ENCODE measurements at places on chromosomes 16 and 17.

DNA sequence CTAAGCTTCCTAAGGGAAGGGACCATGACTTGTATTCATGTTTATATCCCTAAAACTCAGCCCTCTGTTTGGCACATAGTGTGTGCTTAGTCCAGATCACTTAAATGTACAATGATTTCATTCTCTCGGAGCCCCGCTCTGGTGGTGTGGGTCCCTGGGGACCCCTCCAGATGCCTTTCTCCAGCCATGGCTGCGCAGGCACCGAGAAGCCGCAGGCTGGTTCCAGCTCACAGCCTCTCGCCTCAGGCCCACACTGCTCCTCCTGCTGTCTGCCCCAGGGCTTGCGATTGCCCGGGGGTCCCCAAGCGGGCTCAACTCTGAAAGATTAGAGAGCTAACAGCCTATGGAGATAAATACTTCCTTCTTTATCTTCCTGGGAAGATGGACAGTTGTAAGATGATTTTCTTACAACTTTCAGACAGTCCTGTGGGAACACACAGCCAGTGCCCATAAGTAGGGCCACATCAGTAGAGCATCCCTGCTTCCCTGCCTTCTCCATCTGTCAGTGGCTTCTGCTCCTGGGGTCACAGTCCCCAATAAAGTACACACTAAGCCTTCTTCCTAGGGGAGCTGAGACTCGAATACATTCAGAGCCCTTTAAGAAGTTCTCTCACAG lies 66.2 kb downstream of the CENPV start:
- no peak for DNase-seq

- DNase-seq, result no peak
Observed at GRCh38 chr17:39614545-39615157, 6.9 kb upstream of the NEUROD2 start.

- DNase-seq, result no peak
Observed at GRCh38 chr17:49680314-49680713, 2.4 kb upstream of the SPOP start.

DNA sequence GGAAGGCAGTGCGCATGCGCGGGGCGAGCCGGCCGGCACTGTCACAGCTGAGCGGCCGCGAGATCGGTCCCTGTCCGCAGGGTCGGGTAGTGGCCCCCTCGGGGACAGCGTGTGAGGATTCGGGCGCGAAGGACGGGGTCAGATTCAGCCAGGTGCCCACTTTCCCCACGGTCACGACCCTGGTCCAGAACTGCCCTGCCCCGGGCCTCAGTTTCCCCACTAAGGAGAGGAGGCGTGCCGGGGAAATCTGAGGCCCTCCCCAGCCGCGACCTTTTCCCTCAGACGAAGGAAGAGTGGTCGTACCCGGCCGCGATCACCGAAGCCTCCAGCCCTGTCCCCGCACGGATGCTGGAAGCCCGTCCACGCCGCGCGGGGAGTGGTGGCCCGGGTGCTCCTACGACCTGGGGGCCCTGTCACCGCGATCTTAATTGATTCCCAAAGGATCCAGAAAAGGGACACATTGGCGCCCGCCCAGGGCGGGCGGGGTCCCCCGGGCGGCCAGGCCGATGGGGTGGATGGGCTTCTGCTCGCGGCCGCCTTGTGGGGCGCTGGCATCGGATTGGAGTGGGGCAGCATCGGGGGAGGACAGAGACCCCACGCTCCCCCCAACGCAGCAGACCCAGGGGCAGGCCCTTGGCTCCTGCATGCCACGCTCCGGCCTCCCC lies 57.7 kb downstream of the SRL start:
- no peak for DNase-seq

DNA sequence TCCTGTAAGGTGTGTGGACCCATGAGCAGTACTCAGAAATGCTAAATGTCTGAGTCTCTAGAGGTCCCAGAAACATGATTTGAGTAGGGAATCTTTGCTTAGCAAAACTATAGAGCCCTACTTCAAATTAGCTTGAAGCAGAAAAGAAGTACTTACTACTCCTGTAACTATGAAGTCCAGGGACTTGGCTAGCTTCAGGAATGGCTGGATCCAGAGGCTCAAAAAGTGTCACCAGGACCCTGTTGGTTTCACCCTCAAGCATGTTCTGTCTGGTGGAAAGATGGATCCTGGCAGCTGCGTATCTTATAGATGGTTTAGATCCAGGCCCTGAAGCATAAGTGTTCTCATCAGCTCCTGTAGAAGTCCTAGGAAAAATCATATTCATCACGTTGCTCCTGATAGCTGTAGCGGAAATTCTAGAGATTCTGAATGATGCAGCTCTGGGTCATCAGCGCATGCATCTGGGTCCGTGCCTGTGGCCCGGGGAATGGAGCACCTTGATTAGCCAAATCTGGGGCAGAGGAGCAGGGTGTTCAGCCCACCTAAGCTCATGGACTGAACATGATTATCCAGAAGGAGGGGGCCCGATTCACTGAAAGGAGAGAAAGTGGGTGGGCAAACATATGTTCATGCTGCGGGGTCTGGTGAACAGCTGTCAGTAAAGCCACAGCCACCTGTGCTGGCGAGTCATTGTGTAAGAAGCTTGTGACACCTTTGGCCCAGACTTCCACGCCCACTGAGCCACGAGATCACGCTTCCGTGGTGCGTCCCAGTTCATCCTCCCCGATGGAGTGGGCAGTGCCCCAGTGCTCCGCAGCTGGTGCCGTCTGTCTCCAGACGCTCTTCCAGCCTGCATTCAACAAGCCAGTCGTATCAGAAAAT lies 260.6 kb downstream of the CPPED1 start:
- DNase-seq, result no peak

Measured in HL-60 (cell line).